ENCODE measurements at places on chromosomes 12 and 14.

DNA sequence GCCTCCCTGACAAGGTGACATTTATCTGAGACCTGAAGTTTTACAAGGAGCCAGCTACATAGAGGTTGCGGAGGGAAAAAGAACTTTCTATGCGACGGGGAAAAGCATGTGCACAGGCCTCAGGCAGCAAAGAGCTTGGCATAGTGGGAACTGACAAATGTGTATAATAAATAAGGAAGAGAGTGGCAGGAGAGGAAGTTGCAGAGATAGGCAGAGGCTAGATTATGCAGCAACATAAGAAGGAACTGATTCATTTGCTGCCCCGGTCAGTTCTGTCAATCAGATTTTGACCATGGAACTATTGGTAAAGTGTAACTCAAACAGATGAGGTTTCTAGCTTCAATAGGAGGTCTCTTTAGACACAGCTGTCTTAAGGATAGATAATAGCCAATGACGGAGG is 33.7 kb upstream of the RIC8B start:
- no peak for DNase-seq

DNA sequence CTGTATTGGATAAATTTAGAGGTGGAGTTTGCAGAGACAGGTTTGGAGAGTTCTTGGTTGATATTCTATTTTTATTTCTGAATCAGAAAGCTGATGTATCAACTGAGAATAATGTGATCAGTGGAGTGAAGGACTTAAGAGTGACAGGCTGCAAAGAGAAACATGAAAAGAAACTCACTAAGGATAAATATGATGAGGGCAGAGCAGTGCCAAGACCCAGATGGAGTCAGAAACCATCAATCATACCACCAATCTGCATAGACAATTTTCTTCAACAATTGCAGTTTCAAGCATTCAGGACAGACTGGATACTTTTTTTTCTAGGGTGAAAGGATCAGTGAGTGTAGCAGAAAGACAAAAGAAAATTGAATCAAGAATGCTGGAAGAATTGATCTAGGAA is 226.7 kb upstream of the NAV3 start:
- DNase-seq: no peak

DNA sequence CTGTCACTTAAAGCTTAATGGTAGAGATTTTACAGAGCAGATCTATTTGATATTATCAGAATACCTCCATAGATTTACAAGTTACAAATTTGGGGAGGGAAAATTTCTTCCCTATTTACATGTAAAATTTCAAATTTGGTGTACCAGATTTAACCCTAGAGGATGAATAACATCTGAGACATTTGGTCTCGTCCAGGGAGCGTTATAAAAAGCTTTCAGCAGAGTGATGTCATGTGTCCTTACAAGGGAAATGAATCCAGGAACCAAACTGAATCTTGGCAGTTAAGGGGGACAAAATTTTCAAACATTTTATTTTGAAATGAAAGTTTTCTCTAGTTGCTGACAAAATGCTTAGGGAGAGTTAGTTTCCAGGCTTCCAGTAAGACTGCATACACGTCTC is 4.5 kb upstream of the CDK17 start:
- no peak for DNase-seq

DNA sequence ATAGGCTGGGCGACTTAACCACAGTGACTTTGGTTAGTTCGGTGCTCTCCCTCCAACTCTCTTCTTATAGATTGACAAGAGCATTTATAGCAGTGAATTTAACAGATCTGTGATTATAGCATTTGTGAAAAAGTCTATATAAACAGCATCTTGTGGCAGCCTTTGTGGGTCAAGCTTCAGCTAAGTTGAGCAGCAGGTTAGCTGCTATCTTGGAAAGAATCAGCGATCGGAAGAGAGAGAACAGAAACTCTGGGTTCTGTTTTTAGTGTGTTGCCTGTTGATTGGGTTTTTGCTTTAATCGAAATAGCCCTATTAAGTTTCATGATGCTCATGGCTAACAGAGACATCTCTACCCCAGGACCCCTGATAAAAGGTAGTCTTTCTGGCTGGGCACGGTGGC is 20.2 kb downstream of the EVL start:
- DNase-seq: no peak

DNA sequence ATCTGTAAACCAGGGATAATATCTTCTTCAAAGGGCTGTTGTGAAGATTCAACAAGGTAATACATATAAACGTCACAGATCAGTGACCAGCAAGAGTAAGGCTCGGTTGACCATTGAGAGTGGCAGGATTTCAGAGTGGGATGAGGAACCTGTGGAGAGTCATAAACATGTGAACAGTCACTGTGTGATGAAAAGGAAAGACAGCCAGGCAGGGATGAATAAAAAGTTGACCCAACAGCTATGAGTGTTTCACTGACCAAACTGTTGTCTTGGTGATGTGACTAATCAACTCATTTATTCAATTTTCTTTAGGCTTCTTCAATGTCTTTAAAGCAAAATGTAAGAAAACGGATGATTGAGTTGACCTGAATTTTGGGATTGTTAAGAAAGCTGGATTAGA is 8.6 kb upstream of the FRMD6 start:
- no peak for DNase-seq

DNA sequence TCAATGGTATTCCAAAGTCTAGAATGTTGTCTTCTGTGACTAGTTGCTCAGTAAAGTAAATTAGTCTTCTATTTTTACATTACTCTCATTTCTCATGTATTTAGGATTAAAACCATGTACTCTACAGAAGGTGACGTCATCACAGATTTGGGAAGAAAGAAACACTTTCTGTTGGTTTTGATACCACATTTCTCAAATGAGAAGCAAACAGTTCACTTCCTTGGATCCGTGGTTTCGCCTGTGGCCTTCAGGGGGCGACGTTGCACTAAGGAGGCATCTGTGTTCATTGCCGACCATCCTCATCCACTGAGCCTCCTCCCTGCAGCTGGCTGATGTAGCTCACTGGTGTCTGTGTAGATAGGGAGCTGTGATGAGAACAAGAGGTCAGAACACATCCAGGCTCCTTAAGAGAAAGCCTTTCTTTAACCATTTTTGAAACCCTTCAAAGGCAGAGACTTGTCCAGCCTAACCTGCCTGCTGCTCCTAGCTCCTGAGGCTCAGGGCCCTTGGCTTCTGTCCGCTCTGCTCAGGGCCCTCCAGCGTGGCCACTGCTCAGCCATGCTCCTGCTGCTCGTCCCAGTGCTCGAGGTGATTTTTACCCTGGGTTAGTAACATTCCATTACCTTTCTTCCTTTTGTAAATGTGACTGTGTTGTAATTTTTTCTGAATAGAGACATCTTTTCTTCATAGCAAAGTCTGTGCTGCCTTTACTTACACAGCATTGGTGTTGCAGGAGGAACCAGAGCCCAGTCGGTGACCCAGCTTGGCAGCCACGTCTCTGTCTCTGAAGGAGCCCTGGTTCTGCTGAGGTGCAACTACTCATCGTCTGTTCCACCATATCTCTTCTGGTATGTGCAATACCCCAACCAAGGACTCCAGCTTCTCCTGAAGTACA is 220.6 kb upstream of the OR4E1 start:
- DNase-seq: no peak

GRCh38 chr14:52399921-52400595 is 85.9 kb downstream of the PTGER2 start:
- DNase-seq: no peak

- DNase-seq: no peak
These were observed 141.7 kb downstream of the SYT1 start for GRCh38 chr12:79006306-79006705.

GRCh38 chr12:51844854-51845253 is 3.7 kb downstream of the FIGNL2 start:
- no peak for DNase-seq

DNA sequence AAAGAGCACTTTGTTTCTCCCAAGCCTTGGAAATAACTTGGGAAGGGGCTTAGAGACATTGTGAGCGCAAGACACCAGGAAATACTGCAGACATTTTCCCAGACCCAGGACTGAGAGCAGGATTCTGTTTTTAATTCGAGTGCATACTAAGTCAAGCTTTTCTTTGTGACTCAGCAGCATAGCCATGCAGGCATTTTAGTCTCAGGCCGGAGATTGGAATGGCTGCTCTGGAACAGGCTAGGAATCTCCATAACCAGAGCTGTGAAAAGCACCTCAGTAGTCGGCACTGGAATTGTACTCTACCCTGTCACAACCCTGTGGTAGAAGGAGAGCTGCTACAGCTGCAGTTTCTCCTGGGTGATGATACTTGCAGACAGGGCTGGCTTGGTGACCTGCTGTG is 28.9 kb upstream of the GARIN6 start:
- DNase-seq: no peak

DNA sequence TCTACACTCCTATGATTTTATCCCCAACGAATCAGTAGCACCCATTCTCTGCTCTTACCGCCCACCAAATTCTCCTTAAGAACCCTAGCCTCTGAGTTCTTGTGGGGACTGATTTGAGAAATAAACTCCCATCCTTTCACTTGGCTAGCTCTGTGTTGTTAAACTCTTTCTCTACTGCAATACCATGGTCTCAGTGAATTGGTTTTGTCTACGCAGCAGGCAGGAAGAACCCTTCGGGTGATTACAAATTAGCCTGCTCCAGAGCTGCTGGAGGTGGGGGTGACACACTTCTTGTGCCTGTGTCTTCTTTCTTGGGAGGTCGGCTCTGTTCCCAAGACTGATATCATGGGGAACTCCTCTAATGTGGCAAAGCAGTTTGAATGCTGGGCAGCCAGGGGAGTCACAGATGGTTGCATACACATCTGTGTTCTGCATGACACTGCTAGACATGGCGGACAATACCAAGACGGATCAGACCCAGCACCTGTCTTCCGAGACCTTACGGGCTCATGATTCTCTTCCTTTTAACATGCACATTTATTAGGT is 1.6 kb upstream of the C1S start:
- DNase-seq: no peak

DNA sequence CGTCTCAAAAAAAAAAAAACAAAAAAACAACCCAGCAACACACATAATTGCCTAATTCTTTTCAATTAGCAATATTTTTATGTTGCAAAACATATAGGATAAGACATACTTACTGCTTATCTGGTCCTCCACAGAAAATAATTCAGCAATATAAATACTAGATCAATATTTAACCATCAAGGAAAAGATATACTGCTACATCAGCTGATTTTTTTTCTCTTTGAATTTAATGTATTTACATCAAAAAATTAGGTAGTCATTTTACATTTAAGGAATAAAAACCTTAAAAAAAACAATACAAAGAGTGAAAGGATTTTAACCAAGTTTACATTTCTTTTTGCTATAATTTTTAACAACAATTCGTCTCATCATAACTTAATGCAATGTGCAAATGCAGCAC is 28.1 kb downstream of the SPTSSA start:
- DNase-seq: no peak

GRCh38 chr14:23186913-23187654 is 3.6 kb upstream of the SLC7A8 start:
- no peak for DNase-seq

GRCh38 chr14:67491741-67492507 is 3.4 kb upstream of the TMEM229B start:
- DNase-seq: peak; percentile 64

- no peak for DNase-seq
These were observed 60.6 kb downstream of the NCOR2 start for GRCh38 chr12:124506832-124507153.

DNA sequence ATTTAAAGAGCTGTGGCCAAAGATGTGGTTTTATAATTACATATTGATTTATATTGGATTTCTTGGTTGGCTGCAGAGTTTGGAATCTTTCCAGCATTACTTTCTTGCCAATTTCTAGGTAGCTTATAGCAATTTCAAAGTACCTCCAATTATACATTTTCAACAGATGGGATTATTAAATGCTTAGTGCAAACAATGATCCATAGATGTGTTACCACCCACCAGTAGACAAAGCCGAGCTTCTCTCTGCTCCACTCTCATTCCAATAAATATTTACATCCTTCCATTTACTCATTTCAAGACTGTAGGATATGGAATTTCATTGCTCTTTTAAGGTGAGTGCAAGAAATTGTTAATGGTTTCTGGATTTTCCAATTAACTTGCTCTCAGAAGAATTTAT is 21.6 kb upstream of the TMCC3 start:
- DNase-seq: no peak

GRCh38 chr12:84976133-84976532 is 59.9 kb downstream of the TSPAN19 start:
- no peak for DNase-seq

DNA sequence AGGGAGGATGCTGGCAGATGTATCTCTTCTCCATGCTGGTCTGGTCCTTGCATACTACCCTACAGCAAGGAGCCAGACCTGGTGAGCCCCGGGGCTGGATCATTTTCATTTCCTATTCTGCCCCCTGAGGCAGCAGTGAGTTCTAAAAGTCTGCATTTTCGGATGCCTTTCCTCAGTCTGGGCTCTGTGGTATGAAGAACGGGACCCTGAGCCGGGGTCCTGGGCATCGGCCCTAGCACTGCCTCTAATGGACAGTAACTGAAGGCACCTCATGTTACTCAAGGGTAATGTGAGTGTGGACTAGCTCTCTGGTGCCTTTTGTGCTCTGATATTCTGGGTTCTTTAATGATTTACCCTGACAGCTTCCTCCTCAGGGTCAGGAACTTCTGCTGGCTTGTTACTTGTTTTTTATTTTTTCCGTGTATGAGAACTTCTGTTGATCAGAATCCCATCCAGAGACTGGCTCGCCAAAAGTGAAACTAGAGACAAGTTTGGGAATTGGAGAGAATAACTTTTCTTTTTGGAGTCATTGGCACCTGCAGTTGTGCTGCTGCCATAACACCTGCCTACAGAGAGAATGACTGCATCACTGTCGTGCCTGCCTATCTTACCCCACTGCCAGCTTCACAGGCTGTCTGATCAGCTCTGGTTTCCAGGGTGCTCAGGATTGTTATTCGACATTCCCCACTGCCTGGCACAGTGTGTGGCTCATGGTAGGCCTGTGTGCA is 62.3 kb downstream of the SUSD6 start:
- no peak for DNase-seq

DNA sequence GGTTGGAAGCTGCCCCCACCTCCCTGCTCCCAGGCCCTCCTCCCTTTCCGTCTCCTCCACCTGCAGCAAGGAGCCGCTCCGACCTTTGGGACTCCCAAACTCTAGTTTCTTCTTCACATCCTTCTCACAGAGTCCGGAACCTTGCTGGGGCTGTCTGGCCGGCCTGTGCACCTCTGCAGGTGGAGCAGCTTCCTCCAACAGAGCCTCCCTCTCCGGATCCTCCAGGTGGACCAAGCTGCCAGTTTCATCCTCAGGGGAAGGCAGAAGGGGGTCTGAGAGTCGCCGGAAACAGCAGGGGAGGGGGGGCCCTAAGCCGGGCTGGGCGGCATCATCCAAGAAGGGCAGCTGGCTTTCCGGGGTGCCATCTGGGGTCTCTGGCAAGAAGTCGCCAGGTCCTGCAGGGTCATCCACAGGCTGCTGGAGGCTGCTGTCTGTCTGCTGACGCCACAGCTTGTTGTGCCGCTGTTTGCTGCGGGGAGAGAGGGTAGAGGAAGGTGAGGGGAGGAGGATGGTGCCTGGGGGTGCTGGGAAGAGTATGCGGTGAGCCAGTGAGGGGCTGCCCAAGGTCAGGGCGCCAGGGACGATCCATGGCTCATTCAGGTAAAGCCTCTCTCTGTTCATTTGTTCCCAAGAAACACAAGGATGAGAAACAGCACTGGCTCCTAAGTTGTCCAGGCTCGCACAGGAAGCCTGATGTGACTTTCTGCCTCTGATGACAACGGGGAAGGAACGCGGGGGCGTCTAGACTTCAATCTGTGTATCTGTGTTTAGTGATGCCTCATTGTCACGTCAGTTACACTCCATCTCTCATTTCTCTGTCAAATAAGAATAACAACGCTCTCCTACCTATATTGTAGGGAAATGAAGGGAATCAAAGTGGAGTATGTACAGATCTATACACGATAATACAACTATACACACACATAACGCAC is 61.3 kb upstream of the CORO1C start:
- DNase-seq: no peak

GRCh38 chr14:75896341-75896740 is 85.5 kb downstream of the TGFB3 start:
- no peak for DNase-seq
